Hypothalamus (tissue), 51 donors: ENCODE measurements at places on chromosomes 16 and 17.

- no peak for DNase-seq
Measured at GRCh38 chr16:2963074-2963722, 877 bp upstream of the KREMEN2 start.

DNA sequence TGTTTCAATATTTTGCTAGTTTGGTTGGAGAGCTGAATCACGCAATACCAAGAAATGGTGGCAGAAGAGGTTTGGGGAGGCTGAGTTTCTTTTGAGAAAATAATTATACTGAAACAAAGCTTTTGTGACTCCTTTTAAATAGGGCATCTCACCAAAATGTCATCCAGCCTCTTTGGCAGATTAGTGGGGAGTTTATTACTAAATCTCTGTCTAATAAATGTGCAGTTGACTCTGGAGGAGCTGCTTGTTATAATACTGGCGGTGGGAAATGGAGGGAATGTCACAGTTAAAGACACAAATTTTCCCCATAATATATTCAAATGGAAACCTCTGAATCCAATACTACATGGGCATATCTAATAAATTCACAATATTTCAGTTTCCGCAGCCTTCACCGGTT lies 44.7 kb downstream of the SNX11 start:
- DNase-seq = no peak

- no peak for DNase-seq
Measured at GRCh38 chr17:21823090-21823489, 130.8 kb downstream of the KCNJ18 start.

DNA sequence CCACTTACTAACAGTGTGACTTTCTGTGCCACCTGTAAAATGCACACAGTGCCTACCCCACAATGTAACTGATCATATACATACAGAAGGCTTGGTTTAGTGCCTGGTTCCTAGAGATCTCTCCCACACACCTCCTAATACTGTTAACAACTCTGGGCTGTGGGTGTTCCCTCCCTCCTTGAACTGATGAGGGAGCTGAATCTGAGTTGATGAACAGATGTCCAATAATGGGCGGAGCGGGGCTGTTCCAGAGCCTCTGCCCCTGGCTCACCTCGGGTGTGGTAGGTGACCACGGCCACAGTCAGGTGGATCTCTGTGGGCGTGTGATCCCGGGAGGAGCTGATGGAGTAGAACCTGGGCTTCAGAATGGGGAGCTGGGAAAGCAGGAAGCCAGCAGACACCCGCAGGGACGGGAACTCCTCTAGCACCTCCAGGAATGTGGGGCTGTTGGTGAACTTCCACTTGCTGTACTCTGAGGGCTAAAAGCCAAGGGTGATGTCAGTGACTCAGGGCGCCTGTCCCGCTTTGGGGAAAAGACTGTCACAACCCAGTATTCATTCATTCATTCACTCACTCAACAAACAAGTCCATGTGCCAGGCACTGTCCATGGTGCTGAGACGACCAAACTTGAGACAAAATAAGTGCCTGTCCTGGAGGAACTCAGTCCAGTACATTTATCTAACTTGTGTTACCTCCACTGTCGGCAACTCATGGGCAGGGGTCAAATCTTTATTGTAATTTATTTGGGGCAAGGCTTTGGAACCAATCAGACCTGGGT lies 37.6 kb downstream of the NOS2 start:
- DNase-seq = no peak

DNA sequence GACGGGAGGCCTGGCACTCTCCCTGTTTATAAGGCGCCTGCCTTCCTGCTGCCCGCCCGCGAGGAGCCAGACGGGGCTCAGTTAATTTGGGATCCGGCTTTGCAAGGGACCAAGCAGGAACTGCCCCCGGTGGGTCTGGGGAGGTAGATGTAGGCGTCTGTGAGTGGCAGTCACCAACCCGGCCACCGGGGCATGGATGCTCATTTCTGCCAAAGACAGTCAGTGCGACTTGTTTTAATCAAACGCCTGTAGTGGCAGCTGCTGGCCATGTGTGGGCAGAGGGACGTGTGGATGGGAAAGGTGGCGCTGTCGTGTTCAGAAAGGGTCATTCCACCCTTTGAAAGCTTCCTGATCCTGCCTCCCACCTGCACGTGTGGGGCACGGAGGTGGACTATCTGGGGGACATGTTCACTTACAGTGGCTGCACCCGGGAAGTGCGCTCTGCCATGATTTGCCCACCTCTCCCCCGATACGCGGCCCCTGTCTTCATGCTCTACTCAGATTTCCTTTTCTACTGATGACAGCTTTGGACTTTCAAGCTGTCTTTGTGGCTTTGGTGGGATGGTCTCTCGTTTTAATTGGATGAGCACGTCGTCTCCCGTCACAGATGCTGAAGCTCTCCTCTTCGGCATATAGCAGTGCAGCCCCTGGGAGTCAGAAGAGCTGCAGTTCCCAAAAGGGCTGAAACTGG lies 60.3 kb upstream of the CIBAR2 start:
- no peak for DNase-seq

DNA sequence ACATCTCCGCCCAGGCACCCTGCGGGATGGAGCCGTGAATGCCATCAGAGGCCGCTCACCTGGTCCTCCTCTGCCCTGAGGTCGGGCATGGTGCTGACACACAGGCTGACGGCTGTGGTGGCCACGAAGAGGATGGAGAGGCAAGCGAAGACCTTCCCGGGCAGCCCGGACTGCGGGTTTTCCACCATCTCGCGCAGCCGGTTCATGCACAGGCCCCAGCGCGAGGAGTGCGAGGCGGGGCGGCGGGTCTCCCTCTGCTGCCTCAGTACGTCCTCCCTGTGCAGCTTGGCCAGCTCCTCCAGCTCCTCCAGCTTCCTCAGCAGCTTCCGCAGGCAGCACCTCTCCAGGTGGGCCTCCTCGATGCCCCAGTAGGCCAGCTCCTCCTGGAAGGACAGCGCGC lies 3.1 kb downstream of the KCNG4 start:
- no peak for DNase-seq

DNA sequence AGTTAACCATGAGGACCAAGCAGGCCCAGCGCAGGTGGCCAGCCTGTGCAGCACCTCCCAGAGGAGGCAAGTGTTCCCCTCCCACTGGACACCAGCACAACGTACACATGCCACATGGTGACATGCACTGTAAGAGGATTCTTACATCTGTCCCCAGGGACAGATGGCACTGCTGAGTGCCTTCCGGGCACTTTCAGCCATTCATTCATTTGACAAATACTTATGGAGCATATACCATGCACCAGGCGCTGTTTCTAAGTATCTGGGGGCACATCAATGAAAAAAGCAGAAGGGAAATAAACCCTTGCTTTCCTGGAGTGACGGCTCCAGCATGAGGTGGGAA lies 79.6 kb downstream of the GAS7 start:
- no peak for DNase-seq

DNA sequence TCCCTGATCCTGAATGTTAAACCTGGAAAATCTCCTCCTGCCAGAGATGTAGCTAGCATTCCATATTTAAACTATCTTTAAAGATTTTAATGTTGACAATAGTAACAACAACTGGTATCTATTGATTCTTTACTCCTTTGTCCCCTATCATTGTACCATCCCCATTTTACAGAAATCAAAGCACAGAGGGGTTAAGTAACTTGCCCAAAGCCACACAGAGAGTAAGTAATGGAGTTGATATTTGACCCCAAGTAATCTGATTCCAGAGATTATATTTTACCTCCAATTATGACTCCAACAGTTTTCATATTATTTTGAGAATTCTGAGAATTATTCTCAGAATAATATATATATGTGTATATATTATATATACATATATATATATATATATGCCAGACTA lies 37.7 kb upstream of the RGS9 start:
- no peak for DNase-seq

GRCh38 chr17:65060631-65061254 lies 4.2 kb upstream of the GNA13 start:
- no peak for DNase-seq

DNA sequence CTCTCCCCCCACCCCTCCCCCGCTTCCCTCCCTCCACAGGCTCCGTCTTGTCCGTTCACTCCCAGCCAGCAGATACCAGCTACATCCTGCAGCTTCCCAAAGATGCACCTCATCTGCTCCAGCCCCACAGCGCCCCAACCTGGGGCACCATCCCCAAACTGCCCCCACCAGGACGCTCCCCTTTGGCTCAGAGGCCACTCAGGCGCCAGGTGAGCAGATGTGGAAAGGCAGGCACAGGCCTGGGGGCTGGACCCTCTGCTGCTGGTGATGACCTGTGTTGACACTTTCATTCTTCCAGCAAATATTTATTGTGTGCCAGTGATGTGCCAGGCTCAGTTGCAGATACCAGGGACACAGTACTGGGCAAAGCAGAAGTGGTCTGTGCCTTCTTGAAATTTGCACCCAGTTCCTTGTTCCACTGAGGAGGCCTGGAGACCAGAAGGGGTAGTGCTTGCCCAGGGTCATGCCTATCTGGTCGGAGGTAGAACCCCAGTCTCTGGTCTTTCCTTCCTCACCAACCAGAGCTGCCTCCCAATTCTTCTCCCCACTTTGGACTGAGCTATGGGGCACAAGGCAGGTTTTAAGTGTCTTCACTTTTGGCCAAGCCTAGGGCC lies 10.3 kb upstream of the ABCC3 start:
- DNase-seq = no peak

GRCh38 chr16:16031401-16031800 lies 82.0 kb downstream of the ABCC1 start:
- DNase-seq = no peak

DNA sequence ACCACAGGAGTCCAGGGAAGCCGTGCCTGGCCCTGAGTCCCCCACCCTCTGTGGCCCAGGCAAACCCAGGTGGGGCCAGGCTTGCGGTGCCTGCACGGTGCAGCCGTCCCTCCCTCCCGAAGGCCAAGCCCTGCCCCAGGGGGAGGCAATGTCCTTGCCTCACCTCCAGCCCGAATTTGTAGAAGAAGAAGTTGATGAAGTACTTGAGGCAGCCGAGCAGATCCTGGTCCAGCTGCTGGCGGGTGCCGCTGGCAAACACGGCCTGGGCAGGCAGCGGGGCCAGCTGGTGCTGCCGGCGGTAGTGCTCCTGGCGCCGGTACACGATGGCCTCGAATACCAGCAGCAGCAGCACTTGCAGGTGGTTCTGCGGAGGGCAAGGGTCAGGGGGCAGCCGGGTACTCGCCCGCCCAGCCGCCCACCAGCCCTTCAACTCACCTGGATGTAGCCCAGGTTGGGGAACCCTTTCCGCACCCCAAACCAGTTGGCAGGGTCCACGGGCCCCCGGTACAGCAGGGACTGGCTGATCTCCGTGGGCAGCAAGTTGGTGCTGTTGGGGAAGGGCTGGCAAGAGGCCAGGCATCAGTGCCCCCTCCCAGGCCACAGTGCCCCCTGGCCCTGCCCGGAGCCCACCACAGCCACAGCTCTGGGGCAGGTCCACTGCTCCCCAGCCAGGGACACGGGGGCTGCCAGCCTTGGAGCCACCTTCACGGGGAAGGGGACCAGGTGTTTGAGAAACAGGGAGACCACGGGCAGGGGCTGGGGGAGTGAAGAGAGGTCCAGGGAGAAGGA lies 26.1 kb downstream of the CTU2 start:
- DNase-seq = no peak

GRCh38 chr16:2007081-2007836 lies 2.4 kb downstream of the ZNF598 start:
- DNase-seq = no peak

- no peak for DNase-seq
Measured at GRCh38 chr16:1356061-1356900, 4.5 kb downstream of the GNPTG start.

- no peak for DNase-seq
Measured at GRCh38 chr16:81313701-81314602, 810 bp upstream of the GAN start.

GRCh38 chr16:24174957-24175356 lies 81.2 kb upstream of the CACNG3 start:
- no peak for DNase-seq

DNA sequence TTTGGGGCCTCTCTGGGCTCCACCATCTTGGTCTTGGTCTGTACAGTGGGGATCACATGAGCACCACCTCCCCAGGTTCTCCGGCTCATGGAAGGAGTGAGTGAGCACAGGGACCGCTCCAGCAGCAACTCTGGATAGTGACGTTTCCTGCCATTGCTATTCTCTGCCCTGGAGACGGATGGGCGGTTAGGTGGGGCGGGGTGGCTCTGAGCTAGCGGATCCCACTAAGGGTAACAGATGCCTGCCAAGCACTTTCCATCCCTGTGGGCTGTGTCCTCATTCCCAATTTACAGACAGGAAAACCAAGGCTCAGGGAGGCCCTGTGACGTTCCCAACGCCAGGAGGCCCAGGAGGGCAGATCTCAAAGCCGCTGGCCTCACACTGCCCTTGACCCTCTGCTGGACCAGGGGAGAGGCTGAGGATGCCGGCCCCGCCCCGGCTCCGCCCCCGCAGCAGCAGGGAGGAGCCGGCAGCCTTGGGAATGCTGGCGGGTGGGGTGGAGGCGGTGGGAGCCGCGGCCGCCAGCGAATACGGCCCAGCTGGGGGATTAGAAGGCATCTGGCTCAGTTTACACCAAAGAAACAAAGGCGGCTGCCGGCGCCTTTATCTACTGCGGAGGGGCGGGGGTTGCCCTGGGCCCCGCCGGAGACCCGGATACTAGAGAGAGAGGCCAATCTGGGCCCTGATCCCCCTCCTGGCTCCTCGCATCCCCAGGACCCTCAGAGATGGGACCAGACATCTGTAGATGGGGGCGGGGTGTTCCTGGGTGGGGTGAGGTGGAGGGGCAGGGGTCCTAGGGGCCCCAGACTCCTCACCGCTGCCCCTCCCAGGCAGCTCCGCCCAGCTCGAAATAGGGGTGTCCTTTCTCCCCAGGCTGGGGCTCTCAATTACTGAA lies 122.3 kb upstream of the CIBAR2 start:
- DNase-seq = no peak

GRCh38 chr17:80070375-80071115 lies 30.8 kb upstream of the GAA start:
- no peak for DNase-seq
